ENCODE measurements at places on chromosomes 3 and 15.

DNA sequence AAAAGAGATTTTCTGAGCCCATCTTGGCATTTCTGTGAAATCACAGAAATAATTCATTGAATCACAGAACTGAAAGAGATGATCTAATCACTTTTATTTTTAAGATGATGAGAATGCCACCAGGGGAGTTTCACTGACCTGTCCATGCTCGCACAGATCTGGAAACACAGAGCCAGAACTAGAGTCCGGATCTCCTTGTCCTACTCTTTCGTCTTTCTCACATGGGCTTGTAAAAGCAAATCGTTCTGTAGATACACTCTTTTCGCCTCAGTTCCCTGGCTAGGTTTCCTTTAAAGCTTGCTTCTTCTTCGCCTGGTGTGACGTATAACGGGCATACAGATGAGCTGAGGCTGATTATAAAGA lies 122.5 kb upstream of the SPRED1 start:
- DNase-seq: no peak

GRCh38 chr15:100824211-100824610 lies 55.4 kb upstream of the ALDH1A3 start:
- no peak for DNase-seq

- DNase-seq: no peak
Measured at GRCh38 chr3:171261487-171261886, 198.7 kb downstream of the TNIK start.

- no peak for DNase-seq
Measured at GRCh38 chr3:49244581-49245205, 32.3 kb downstream of the C3orf62 start.

- no peak for DNase-seq
Measured at GRCh38 chr3:44601749-44602148, 17.0 kb downstream of the ZNF660 start.

DNA sequence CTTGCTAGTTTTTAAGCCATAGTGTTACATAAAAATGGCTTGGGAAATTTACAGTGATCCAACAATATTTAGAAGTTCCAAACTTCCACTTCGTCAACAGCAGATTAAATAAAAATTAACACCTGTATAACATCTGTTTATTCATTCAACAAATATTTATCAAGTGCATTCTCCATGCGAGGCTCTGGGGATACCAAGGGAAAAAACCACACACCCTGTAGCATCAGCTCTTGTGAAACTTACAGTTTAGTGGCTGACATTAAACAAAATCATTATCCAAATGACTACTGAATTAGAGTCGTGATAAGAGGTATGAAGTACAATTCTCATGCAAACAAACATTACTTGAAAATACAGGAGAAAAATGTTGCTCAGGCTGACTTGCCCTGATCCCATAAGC lies 122.9 kb downstream of the DLG1 start:
- no peak for DNase-seq

DNA sequence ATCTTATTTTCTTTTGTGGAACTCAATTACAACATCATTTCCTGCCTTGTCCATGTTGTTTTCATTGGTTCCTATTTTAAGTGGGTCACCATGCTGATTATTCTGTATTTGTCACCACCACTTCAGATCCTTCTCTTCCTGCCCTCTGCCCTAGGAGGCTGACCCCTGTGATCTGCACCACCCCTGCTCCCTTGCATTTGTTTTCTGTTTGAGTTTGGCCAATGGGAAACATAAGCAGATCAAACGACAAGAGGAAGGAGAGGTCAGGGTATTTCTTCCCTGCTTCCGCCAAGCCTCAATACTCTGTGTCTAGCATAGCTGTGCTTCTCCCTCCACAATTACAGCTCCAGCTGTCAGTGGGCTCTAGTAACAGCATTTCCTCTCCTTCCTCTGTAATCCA lies 71.6 kb downstream of the IMPG2 start:
- no peak for DNase-seq

- no peak for DNase-seq
Measured at GRCh38 chr3:20401253-20401652, 215.2 kb upstream of the SGO1 start.

- DNase-seq: no peak
Measured at GRCh38 chr3:181610083-181610972, 101.4 kb upstream of the SOX2 start.

DNA sequence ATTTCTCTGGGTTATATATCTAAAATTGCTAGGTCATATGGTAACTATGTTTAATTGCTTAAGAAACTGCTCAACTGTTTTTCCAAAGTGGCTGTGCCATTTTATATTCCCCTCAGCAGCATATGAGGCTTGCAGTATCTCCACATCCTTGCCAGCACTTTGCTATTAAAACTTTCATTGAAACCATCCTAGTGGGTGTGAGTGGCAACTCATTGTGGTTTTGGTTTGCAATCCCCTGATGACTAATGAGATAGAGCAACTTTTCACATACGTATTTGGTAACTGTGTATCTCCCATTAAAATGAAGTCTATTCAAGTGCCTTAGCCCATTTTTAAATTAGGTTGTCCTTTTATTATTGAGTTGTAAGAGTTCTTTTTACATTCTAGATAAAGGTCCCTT lies 17.3 kb downstream of the KPNA1 start:
- DNase-seq: no peak

DNA sequence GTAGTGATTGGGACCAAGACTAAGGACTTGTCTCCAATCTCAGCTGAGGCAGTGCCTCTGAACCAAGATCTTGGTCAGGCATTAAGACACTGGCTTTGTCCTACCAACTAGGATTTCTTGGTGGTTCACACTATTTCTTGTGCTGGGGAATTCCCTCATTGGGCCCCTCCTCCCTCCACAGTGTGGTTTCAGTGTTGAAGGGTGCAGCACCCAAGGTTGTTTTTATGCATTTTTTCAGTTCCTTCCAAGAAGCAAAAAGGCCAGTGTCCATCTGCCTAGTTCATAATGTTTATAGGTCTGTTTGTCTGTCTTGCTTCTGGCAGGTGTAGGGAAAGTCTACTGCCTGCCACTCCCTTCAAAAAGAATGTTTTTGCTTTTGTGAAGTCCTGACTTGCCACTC lies 10.6 kb upstream of the ITPKA start:
- DNase-seq: no peak

DNA sequence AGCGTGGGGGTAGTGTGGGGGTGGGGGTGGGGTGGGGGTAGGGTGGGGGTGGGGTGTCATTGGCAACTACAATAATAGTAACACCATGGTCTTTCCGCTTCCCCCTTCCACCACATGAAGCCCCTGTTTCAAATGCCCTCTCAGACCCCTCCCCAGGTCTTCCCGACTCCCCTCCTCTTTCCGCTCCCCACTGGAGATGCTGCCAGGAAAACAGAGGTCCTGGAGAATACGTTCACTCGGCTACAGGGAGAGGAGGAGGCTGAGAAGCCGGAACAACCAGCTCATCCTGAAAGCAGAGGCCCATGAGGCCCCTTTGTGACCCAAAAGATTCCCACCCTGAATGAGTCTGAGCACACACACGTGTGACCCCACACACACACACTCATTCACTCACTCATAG lies 75.4 kb downstream of the CPN2 start:
- no peak for DNase-seq

GRCh38 chr3:81554801-81555200 lies 206.6 kb downstream of the GBE1 start:
- no peak for DNase-seq

GRCh38 chr3:134144694-134145093 lies 106.0 kb downstream of the RYK start:
- DNase-seq: no peak

DNA sequence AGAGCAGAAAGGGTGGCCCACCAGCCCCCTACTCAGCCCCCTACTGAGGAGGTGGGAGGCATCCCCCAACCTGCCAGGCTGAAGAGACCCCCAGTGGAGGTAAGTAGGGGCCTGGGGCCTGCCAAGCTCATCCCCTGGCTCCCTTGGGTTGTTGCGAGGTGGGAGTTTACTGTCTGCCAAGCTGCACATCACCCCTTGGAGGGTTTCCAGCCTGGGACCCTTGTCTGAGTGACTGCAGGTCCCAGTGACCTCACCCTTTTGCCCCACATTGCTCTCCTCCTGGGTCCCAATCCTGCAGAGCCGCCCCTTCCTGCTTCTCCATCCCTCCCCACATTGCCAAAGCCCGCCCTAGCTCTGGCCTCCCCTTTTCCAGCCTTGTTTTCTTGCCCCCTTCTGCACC lies 1.0 kb upstream of the ALS2CL start:
- DNase-seq: no peak

DNA sequence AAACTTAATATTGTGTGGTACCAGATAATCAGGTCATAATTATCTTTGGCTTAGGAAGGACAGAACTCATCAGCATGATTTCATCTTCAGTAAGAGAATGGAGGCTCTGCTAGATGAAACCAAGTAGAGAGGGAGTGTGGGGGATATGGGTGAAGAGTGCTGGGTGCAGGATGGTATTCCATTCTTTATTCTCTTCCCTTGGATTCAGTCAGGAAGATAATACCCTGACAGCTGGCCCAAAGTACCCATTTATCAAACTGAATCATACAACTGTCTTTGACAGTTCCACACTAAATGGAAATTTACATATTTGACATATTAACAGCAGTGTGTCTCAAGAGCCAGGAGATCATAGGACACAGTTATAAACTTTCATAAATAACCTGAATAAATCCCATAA lies 44.7 kb downstream of the GOLIM4 start:
- no peak for DNase-seq

DNA sequence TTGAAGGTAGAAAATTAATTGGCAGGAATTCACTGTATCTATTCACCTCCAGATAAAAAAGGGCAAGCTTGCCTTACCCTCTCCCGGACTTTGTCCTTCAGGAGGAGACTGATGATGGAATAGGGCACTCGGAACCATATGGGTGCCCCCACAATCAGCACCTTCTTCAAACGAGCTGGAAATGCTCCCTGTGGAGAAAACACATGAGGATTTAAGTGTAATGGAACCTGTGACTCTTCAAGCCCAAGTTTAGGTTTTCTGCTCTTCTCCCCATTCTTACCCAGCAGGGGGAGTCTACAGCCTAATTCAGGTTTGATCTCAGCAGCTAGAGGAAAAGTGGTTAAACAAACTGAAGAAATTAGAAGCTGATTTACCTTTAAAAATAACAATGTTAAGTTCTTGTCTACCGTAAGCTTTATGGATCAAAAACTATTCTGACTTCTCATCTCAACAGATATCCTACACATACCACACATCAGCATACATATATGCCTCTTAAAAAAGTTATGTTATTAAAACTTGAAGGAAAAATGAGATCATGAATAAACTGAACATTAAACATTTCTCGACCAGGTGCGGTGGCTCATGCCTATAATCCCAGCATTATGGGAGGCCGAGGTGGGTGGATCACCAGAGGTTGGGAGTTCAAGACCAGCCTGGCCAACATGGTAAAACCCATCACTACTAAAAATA lies 57.5 kb upstream of the SIN3A start:
- no peak for DNase-seq

DNA sequence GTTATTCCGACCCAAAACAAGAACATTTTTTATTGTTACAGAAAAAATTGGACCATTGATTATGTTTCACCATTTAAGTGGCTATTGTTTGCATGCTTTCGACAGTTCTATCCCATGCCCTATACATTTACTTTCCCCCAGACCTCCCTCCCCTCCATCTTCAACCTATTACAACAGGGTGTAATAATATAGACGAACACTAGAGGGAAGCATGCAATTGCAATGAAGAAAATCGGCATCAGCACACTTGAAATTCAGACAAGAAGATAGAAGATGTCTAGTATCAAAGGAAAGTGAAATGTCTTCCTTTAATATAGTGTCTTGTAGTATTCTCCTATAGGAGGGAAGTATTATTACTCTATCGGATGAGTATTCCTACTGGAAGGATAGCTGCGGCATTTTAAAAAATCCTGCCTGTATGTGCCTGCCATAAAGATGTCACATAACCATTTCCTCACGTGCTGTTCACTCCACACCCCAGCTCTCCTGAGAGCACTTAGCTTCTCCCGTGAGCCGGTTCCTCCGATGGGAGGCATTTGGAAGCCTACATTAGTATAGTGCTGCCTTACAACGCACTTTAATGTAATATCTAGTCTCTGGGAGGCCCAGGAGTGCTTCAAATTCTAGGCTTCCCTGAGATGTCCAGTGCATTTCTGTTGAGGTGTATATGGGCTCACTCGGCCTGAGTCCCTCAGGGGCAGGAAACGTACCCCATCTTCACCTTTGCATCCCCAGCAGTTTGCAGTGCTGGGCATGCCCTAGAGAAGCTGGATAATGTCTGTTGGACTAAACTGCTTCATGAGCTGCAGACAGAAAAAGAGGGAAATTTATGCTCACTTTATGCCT lies 17.8 kb upstream of the ERICH6 start:
- peak; percentile 36 for DNase-seq

- DNase-seq: no peak
Measured at GRCh38 chr3:70431911-70432310, 119.5 kb upstream of the MDFIC2 start.

DNA sequence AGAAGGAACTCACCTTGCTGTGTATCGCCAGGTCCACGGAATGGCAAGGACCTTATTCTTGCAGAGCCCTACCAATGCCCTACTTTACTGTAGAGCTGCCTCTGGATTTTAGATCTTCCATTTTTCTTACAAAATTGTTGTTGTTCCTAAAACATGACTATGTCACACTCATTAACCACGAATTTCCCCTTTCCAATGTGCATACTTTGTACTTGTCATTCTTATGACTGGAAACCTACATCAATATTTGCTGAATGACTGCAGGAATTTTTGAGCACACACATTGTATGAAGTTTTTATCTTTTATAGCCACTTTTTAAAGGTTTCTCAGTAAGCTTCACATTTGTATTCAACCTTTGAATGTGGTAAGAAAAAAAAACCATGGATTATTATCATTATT lies 35.9 kb upstream of the CMSS1 start:
- DNase-seq: no peak

DNA sequence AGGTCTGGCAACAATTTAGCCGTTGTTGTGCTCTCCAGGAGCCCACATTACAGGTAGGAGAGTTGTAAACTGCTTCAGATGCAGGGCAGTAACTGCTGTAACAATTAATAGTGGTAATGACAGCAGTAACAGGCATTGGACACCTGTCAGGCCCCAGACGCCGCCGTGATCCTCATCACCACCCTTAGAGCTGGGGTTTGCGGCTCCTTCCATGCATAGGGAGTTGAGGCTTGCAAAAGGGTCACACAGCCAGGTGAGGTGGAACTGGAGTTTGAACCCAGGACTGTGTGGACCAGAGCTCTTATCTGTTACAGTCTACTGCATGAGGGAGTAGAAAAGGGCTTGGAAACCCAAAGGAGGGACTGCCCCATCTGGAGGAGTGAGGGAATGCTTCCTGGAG lies 26.8 kb upstream of the NR2C2 start:
- no peak for DNase-seq

DNA sequence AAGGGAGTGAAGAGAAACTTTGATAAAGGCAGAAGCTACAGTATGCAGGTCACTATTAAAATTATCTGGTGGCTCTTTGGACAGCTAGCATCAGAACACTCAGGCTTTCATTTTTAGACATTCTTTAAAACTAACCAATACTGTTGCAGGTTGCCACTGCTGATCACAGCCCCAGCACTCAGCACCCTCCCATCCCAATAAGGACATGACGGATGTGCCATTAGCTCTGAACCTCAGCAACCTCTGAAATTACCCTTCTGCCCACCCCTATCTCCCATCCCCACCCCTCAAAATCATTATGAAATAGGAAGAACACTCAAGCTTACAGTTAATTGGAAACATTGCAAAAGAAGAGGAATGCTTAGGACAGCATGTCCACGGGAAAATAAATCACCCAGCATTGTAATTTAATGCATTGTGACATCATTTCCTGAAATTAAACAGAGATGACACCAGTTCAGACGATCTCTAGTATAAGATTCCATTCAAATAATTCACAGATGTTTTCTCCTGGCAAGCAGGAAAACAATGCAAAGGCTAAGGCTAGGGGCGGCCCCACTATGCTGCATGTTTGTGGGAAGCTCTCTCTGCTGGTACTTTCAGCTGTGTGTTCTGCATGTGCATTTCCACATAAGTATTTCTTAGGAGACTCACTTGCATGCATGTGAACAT lies 71.6 kb downstream of the MEIS2 start:
- DNase-seq: no peak

All from NCI-H748 treated with DMSO at 0.1 percent for 48 hours (cell line).